A673 (cell line): ENCODE measurements at places on chromosomes 16 and 17. TPM values are rescaled to one million over a fixed set of nuclear protein-coding genes. Genes with fewer than 3 reads are reported as not detected.
A peak's percentile ranks its signal among the peaks of the same experiment; 100 is the strongest.

QPRT gene
- 31.1 and 48.3 TPM in 2 replicates for total RNA-seq

RHBDF2 gene
- 20.4 and 26.5 TPM in 2 replicates for total RNA-seq

TNRC6C gene
- total RNA-seq, result 26.7 and 30.2 TPM in 2 replicates

ESRP2 gene
- 0.19 and 0.35 TPM in 2 replicates for total RNA-seq

AANAT gene
- not detected in 2 replicates for total RNA-seq

BTBD17 gene
- total RNA-seq, result 3.3 and 3.4 TPM in 2 replicates

IL17C gene
- total RNA-seq, result 0.28 TPM in 1 of 2 replicates, not detected in the other

GRAP gene
- total RNA-seq, result 0.26 TPM in 1 of 2 replicates, not detected in the other

FAM20A gene
- total RNA-seq, result not detected in 2 replicates

CACNA1H gene
- 19.7 and 25.0 TPM in 2 replicates for total RNA-seq

REXO5 gene
- 9.1 TPM in 2 replicates for total RNA-seq

OTOP3 gene
- total RNA-seq, result not detected in 2 replicates

NPIPA7 gene
- 18.1 and 18.3 TPM in 2 replicates for total RNA-seq

MT1F gene
- total RNA-seq, result 7.7 and 26.9 TPM in 2 replicates

NTN3 gene
- 1.6 and 2.9 TPM in 2 replicates for total RNA-seq

PRAC1 gene
- total RNA-seq, result 78.3 and 129 TPM in 2 replicates

TAT gene
- not detected in 2 replicates for total RNA-seq

DNA sequence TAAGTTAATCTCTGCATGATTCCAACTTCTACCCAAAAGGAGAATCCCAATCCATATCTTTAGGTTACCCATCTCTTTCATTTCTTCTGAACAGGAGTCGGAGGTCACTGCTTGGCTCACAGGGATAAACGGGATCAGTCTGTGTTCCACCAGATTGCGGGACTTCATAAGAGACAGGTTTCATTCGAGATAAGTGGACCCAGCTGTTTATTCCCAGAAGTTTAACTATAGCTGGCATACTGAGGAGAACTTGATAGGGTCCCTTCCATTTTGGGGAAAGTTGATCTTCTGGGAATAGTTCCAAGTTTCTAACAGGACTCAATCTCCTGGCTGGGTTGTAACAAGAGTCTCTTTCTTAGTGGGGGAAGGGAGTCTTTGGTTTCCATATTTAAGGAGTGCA is 45.4 kb upstream of the ARL4D start:
- DNase-seq, result no peak

DNA sequence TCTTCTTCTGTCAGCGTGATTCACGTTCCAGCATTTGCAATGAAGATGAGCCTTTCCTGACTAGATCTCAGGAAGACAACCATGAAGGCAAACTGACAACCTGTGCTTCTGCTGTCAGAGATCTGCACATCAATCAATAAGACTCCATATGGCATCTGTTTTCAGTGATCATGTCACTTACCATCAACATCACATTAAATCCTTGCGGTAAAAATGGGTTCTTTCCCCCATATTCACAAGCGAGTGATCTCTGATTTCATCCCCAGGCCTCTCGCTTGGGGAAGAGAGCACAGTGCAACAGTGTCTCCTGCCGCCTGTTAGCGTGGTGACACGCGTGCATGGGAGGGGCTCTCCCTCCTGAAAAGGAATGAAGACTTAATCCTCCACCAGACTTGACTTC is 11.1 kb downstream of the NACA2 start:
- DNase-seq, result peak; percentile 24

DNA sequence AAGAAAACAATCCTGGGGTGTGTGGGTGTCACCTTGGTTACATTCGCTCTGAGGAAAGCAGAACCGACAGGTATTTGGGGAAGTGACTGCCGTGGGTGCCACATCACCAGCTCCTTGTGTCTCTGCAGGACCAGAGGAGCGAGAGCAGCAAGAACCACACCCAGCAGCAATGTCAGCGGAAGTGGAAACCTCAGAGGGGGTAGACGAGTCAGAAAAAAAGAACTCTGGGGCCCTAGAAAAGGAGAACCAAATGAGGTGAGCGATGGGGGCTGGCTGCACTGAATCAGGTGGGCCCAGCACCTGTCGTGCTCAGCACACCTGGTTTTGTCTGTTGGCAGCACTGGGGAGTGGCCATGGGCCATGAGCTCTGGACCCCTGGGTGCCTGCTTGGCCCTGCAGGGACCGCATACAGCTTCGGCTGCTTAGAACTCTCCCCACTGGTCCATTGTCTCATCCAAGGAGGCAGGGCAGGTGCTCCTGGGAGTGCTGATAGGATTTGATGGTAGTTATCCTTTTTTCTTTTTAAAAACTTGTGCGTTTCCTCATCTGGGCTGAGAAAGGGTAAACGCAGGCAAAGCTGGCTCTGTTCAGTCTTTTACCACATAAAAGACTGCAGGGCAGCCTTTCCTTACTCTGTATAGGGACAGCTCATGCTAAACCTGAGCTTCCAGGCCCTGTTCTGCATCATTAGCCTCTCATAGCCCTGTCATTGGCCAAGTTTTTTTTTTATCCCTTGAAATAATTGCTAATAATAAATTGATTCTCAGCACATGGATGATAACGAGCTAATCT is 29.4 kb downstream of the HMOX2 start:
- DNase-seq, result no peak

DNA sequence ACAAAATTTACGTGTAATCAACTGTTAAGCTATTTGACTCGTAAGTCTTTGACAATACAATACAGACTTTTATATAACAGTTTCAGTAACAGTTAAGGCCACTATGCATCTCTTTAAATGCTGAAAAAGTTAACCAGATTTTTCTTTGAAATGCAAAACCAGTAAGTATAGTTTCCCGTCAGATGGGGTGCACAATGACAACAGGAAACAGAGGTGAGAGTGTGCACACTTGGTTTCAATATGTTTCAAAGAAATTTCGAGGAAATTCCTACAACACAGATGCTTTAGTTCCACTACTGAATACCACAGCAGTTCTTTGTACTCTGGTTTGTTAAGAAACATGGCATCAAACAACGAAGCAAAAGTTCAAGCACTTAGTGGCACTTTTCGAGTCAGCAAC is 48.4 kb downstream of the RNF157 start:
- no peak for DNase-seq

GRCh38 chr17:79748295-79749099 is 17.8 kb downstream of the ENPP7 start:
- DNase-seq, result no peak

- DNase-seq, result no peak
Measured at GRCh38 chr17:67517325-67517724, 140.2 kb downstream of the PITPNC1 start.

DNA sequence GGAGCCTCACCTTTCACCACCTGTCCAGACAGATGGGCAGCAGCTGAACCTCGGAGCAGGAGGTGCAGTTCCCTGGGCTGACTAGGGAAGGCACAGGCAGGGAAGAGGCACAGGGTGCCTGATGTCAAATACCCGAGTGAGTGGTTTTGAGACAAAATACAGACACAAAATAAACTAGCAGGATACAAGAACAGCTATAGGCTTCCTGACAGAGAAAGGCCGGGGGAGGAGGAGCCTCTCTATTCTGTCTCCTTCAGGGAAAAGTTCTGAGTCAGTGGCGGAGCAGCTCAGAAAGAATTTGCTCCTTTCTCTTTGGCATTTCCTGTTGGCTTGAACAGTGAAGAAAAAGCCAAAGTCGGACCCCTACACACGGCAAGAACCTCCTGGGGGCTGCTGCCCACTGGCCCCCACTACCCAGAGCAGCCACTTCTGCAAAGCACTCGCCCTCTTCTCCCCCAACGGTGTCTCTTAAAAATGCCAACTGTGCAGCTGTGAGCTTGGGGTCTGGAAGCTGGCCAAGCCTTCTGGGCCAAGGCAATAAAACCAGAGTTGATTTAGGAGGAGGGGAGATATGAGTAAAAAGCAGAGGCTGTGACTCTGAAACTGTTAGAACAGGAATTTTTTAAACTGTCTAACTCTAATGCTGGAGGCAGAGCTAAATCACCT is 14.4 kb upstream of the FAAP100 start:
- peak; percentile 95 for DNase-seq

- DNase-seq, result peak; percentile 91
Measured at GRCh38 chr16:21626659-21627277, 25.6 kb downstream of the IGSF6 start.

GRCh38 chr17:74354123-74354522 is 7.5 kb downstream of the BTBD17 start:
- DNase-seq, result peak; percentile 73

- no peak for DNase-seq
Measured at GRCh38 chr17:66468241-66469087, 166.1 kb downstream of the PRKCA start.

GRCh38 chr17:39062846-39063680 is 88.4 kb downstream of the PLXDC1 start:
- DNase-seq, result no peak

- DNase-seq, result no peak
Measured at GRCh38 chr16:81431554-81432353, 12.9 kb upstream of the CMIP start.

DNA sequence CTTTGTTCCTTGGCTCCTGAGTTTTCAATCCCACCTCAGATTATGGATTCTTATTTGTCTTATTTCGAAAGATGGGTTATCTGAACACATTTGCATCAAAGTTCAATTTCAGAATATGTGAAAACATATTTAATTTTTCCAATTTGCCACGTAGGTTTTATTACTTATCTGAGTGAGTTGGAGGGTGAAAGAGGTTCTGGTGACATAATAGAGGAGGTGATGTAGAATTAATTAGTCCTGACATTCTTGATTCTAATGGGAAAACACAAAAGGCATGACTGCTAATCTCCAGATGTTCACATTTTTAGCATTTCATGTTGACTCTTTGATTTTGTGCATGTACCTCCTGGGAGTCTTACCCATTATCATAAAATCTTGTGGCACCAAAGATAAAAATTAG is 9.1 kb downstream of the TOM1L1 start:
- no peak for DNase-seq

DNA sequence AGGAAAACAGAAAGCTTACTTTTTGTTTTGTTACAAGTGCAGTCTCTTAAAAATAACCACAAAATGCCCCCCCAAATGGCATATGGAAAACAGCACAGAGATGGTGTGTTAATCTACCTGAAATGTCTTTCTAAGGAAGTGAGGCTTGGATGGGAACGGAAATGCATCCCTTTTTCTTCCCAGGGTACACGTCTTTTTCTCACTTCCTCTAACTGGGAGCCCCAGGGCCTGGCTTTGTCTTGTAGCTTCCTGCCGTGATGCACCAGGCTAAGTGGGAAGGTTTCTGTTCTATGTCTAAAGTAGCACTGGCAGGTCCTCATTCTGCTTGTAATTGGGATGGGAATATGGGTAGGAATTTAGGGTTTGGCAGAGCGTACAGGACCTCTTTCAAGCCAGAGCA is 52.5 kb upstream of the CACNG3 start:
- DNase-seq, result peak; percentile 45

- DNase-seq, result no peak
Measured at GRCh38 chr16:50573947-50574744, 25.9 kb downstream of the NKD1 start.

- no peak for DNase-seq
Measured at GRCh38 chr16:72282362-72282761, 110.4 kb upstream of the PMFBP1 start.

DNA sequence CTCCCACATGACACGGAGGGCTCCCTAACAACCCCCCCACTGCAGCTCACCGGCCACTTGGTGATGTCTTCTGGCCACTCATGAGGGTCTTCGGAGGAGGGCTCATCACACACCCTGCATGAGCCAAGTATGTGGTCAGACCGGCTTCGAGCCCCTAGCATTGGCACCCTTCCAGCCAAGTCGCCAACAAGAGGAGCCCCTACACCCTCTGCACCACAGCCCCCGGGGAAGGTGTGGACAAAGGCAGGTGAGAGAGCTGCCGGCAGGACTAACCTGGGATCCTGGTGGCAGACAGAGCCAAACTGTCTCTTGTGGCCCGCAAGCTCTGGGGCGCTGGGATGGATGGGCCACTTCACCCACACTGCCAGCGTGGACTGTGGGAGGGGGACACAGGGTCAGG is 6.5 kb downstream of the SNRNP25 start:
- DNase-seq, result no peak

DNA sequence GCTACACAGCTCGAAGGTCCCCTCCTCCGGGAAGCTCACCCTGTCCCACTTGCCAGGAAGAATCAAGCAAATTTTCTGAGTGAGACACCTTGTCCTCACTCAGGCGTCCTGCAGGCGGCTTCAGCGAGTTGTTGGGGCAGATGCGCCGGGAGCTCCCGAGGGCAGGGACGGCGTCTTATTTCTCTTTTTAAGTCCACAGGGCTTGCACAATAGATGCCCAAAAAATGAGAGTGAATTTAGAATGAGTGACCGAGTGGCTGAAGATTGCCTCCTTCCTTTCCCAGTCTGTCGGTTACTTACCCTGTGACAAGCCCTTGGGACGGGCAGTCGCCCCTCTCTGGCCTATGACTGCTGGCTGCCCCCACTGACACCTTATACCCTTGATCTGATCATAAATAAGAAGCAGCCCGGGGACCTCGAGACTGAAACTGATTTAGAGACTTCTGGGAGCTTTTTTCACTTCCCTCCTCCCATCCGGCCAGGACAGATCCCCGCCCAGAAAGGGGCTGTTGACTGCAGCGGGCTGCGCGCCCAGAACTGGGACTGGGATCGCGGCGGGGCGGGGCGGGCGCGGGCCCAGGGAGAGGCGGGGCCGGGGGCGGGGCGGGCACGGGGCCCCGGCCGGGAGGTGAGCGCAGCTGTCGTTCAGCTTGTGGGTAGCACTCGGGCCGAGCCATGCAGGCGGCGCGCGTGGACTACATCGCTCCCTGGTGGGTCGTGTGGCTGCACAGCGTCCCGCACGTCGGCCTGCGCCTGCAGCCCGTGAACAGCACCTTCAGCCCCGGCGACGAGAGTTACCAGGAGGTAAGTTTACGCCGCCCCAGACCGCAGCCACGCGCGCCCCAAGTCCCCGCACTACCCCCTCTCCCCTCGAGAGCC is at the start of gene TTYH2:
TSS of gene TTYH2 (plus strand) at position 659 of the 879 bp plus-strand sequence. CDS start at position 676, 17 bp downstream.
- peak; percentile 95 for DNase-seq

- no peak for DNase-seq
Measured at GRCh38 chr16:50334106-50334975, 34.4 kb downstream of the BRD7 start.

GRCh38 chr17:39747745-39748144 is 10.0 kb downstream of the GRB7 start:
- no peak for DNase-seq

- DNase-seq, result no peak
Measured at GRCh38 chr17:72346306-72346705, 225.5 kb downstream of the SOX9 start.

DNA sequence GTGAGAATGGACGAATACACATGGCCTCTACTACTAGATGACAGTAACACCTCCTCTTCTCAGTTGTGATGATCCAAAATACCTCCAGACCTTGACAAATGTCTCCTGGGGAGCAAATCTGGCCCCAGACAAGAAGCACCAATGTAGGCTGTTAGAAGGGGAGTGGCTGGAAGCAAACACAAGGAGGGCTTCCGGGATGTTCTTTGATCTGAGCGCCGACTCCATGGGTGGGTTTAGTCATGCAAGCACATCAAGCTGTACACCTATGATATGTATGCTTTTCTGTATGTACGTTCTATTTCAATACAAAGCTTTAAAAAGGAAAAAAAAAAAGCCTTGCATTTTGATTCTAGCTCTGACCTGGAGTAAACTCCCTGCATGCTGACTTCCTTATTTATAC is 61.4 kb downstream of the ARHGAP17 start:
- no peak for DNase-seq

DNA sequence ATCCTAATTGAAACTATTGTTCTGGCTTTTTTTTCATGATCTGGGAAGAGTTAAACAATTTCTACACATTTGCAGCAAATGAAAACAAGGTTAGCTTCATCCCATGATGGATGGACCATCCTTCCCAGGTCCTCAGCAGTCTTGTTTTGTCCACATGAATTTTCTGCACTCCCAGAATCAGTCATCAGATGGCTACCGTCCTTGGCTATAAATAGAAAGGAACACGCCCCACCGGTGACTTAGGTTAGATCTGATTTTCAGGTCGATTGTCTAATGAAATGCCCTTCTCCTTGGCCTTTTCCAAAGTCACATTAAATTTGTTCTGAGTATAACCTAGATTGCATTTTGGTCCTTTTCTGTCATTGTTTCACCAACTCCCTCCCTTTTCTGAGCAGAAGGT is 41.4 kb upstream of the NOL11 start:
- DNase-seq, result no peak
